A549 treated with ZK216348 at 1 μM for 4 hours (cell line): ENCODE measurements at places on chromosomes 11 and 22. TPM values are rescaled to one million over a fixed set of nuclear protein-coding genes. Genes with fewer than 3 reads are reported as not detected.

The APOA1 gene
- 0.24 to 0.42 TPM (median 0.27 TPM) in 3 of 5 replicates, not detected in the others for total RNA-seq

The IRAG1 gene
- 0.06 TPM in 1 of 5 replicates, not detected in the others for total RNA-seq

The GLYATL2 gene
- not detected in 5 replicates for total RNA-seq

The TPBGL gene
- total RNA-seq: 0.15 to 0.36 TPM (median 0.28 TPM) in 5 replicates

The SUSD2 gene
- 41.6 to 76.6 TPM (median 72.0 TPM) in 5 replicates for total RNA-seq

The THY1 gene
- 12.5 to 15.2 TPM (median 13.7 TPM) in 5 replicates for total RNA-seq

The CABP7 gene
- total RNA-seq: 0.07 to 0.25 TPM (median 0.19 TPM) in 5 replicates

The MRPL11 gene
- total RNA-seq: 81.3 to 121 TPM (median 106 TPM) in 5 replicates

The EEF1G gene
- 1,887 to 2,053 TPM (median 2,011 TPM) in 5 replicates for total RNA-seq

The HORMAD2 gene
- not detected in 5 replicates for total RNA-seq

The OAF gene
- 7.2 to 11.8 TPM (median 9.9 TPM) in 5 replicates for total RNA-seq

The POU2AF2 gene
- total RNA-seq: not detected in 5 replicates

The CD248 gene
- not detected in 5 replicates for total RNA-seq

The TRIM29 gene
- total RNA-seq: 15.0 to 21.9 TPM (median 18.4 TPM) in 5 replicates

The PRG3 gene
- total RNA-seq: not detected in 5 replicates

The BARX2 gene
- not detected in 5 replicates for total RNA-seq

The GAB4 gene
- not detected in 5 replicates for total RNA-seq

The KLHDC7B gene
- total RNA-seq: 0.02 to 0.05 TPM in 2 of 5 replicates, not detected in the others

The OR51E2 gene
- total RNA-seq: not detected in 5 replicates

The CCDC89 gene
- total RNA-seq: not detected in 5 replicates
